ENCODE measurements at places on chromosomes 16 and 17.

- DNase-seq: peak; percentile 69
Observed at GRCh38 chr16:74034862-74035261, 261.8 kb upstream of the PSMD7 start.

DNA sequence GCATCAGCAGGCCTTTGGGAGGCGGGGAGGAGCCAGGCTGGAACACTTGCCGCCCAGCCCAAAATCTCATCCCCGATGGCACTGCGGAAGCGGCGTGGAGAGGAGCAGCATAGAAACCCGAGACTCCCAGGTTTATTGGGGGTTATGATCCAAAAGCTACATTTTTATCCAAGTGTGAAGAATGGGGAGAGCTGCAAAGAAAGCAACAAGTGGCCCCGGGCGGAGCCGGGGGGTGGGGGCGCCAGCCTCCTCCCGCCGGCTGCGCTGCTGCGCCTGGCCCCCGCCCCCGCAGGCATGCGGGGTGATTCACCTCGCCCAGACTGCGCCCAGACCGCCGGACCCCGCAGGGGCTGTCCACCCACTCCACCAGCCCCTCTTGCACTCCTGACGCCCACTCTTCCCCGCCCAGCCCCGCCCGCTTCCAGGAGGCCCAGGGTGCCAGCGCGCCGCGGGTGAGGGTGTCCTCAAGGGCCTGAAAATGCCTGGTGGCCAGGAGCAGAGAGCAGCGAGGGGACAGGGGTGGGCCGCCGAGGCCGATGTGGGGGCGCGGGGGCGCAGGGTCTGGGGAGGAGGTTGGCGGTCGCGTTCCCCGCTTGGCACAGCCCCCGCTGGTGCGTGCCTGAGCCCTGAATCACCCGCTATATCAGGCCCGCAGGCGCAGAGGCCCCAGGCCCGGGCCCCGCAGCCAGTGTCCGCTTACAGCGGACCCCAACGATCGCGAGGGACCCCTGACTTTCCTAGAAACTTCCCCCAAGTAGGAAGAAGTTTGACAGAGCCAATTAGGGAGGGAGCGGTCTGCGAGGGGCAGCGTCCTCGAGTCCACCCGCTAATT, 1.3 kb downstream of the CAVIN1 start:
- DNase-seq: no peak

DNA sequence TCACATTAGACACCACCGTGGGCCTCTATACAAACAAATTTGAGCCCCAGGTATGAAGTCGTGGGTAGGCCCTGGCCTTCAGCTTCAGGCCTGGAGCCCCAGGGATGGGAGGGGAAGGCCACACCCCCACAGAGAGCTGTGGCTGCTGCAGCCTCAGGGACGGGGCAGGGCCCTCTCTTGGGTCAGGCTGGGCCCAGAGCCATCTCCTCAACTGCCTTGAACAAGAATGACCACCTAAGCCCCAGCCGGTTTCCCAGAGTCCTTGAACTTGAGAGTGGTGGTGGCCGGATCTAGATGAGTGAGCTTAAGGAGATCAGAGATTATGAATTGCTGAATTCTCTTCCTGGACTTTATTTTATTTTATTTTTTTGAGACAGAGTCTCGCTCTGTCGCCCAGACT, 18.6 kb downstream of the SCNN1B start:
- DNase-seq: no peak

- DNase-seq: no peak
Observed at GRCh38 chr17:34484193-34484733, 95.1 kb upstream of the TMEM132E start.

GRCh38 chr16:69250081-69250480, 61.1 kb upstream of the VPS4A start:
- DNase-seq: no peak

- DNase-seq: no peak
Observed at GRCh38 chr16:25679511-25679910, 12.2 kb upstream of the HS3ST4 start.

GRCh38 chr17:76368545-76368944, 14.8 kb upstream of the PRPSAP1 start:
- DNase-seq: no peak

DNA sequence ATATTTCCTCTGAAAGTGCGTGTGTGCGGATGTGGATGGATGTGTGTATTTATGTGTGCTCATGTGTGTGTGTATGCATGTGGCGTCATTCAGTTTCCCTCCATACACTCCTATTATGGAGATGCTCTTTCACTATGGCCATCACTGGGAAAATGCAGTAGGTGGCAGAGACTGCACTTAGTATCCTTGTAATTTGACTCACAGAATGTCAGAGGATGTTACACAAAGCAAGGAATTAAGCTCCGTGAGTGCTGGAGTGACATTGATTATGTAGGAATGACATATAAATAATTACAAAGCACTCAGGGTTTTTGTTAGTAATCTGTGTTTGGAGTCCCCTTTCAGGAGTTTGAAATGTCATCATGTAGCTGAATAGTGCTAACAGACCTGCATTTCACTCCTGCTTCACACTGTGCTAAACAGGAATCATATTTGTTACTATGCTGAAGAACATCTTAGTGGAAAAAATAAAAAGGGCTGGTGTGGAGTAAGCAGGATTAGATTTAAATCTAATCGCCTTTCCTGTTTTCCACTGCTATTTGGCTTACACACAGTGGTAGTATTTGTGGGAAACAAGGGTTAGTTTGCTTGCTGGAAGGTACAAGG, 59.6 kb downstream of the HS3ST4 start:
- DNase-seq: no peak

DNA sequence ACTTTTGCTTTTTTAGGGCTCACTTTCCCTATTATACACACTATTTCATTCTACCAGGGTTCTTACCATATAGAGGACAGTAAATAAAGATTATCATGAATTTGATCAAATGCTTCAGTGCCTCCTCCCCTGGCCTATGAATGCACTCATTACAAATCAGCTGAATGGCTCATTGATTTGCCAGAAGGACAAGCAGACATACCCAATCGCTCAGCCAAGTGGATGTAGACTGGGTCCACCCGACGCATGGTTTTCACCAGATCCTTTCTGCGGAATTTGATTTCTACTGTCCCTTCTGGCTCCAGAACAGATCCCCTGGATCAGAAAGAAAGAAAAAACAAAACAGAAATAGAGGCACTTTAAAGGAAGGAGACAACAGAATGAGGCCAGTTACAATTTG, 162.6 kb downstream of the AATF start:
- DNase-seq: no peak

- DNase-seq: no peak
Observed at GRCh38 chr17:27354491-27355081, 60.7 kb downstream of the WSB1 start.

GRCh38 chr17:80063830-80064585, 27.6 kb downstream of the CCDC40 start:
- DNase-seq: no peak

- no peak for DNase-seq
Observed at GRCh38 chr17:17137731-17138585, 68.2 kb downstream of the PLD6 start.

DNA sequence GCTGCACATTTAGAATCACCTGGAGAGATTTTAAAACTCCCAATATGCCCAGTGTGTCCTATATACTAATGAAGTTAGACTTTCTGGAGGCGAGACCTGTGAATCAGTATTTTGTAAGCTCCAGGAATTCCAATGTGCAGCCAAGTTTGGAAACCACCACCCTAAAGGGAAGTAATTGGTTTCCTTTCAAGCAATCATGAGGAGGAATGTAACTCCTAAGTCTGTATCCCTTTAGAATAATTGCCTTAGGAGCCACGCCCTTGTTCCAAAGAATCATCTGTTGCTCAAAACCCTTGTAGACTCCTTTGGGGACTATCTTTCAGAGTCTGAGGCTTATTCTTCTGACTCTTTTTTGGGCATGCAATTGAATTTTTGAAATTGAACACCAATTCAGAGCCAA, 84.4 kb downstream of the DNAH9 start:
- DNase-seq: no peak

GRCh38 chr16:15907863-15908478, 19.6 kb upstream of the CEP20 start:
- DNase-seq: no peak

- DNase-seq: no peak
Observed at GRCh38 chr17:10727192-10727591, 2.6 kb downstream of the TMEM220 start.

DNA sequence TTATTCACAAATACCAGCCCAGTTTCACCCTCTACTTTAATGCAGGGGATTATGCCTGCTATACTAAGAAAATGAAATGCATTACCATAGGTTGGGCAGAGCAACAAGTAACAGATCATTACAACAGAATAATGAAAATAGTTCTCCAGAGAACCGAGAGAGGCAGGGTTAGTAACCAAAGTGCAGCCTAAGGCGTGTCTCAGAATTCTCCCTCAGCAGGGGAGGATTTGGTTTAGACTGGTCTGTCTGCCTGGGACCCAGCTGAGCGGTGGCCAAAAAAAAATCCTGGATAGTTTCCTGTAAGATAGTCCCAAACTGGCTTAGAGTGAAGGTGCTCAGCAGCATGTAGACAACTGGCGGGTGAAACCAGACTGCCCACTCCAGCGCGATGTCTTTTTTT, 30.8 kb upstream of the ADCY7 start:
- DNase-seq: no peak

DNA sequence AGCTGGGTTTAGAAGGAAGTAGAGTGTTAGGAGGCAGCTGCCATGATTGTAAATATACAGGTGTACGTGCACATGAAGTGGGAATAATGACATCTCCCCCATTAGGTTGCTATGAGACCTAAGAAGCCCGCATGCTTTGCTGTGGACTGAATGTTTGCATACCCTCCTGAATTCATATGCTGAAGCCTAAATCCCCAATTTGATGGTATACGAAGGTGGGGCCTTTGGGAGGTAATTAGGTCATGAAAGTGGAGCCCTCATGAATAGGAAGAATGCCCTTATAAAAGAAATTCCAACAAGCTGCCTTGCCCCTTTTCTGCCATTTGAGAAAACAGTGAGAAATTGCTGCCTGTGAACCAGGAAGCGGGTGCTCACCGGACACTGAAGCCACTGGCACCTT, 44.0 kb downstream of the CCDC182 start:
- DNase-seq: no peak

- no peak for DNase-seq
Observed at GRCh38 chr16:64687786-64688185, 434.1 kb downstream of the CDH11 start.

GRCh38 chr16:59688006-59688405, 953.9 kb upstream of the GOT2 start:
- no peak for DNase-seq

- no peak for DNase-seq
Observed at GRCh38 chr16:65825191-65825856, 541.2 kb upstream of the CDH5 start.

GRCh38 chr17:79987187-79987934, 48.3 kb downstream of the TBC1D16 start:
- no peak for DNase-seq

DNA sequence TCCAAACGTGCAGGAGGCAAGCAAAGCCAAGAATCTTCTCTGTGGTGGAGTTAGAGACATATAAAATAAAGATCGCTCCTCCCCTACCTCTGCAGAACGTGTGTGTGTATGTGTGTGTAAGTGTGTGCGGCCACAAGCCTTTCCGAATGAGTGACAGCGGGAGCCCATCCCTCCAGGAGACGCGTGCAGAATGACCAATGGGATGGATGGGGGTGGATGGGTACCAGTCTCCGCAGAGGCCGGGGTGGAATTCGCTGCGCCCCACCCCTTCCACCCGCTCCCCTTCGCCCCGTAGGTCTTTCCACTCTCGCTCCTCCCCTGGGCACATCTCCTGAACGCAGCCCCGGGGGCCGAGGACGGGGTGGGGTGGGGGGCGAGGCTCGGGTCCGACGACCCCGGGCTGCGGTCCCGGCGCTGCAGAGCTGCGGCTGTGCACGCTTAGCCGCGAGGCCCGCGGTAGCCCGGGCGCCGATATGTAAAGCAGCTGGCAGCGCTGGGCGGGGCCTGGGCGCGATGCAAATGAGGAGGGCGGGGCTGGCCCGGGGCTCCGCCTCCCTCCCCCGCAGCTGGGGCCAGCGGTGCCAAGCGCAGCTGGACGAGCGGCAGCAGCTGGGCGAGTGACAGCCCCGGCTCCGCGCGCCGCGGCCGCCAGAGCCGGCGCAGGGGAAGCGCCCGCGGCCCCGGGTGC, at the start of gene PRKCB:
Gene PRKCB, plus strand, starts transcription at position 594 of the 688 bp plus-strand sequence.
- peak; percentile 82 for DNase-seq

DNA sequence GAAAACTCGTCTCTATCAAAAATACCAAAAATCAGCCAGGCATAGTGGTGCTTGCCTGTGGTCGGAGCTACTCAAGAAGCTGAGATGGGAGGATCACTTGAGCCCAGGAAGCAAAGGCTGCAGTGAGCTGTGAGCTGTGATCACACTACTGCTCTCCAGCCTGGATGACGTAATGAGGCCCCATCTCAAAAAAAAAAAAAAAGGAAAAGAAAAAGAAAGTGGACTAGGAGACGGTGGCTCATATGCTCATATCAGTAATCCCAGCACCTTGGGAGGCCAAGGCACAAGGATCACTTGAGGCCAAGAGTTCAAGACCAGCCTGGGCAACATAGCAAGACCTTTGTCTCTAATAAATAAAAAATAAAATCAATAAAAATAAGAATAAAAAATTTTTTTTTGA, 8.8 kb upstream of the SUMO2 start:
- DNase-seq: no peak

DNA sequence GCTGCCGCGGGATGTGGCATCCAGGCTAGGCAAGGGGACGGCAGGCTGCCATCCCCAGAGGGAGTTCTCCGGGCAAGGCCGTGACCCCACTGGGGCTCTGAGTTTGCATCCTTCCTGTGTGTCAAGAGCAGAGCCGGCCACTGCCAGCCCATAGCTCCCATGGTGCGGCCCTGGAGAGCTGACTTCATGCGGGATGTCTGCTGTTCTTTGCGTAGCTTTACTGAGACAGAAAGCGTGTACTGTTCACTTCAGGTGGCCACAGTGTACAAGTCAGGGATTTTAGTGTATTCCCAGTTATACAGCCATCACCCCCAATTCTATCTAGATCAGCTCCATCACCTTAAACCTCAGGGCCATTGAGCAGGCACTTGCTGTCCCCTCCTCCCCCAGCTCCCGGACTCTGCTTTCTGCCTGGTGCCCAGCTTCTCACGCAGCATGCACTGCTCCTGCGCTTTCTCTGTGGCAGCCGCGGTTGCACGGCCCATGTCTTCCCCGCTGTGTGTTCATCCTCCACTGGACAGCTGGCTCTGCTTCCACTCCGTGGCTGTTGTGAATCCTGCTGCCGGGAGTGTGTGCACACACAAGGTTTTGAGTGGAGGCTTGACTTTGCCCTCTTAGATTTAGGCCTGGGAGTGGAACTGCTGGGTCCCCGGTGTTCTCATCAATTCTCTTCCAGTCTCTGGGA, 71.2 kb downstream of the KLHDC4 start:
- no peak for DNase-seq

- no peak for DNase-seq
Observed at GRCh38 chr17:66437476-66438026, 135.1 kb downstream of the PRKCA start.

DNA sequence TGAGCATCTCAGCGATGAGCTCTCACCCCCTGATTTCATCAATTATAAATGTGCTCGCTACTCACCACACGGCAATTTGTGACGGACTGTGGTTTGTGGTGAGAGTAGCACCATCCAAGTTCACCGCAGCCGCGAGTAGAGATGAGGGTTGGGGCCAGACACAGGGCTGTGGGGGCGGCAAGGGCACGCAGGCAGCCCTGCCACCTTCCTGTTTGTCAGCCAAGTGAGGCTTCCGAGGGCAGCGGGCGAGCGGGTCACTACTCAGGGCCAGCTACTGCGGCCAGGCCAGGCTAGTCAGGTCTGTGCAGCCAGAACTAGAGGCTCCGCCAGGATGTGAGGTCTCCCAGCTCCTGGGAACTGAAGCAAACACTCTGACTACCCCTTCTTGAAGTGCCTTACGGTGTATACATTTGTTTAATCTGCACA, 39.6 kb upstream of the MEOX1 start:
- no peak for DNase-seq

Data from NCI-H2227 treated with DMSO at 0.1 percent for 48 hours (cell line).